ENCODE measurements at places on chromosomes 13 and 19.

- DNase-seq = no peak
Measured at GRCh38 chr19:1673645-1674292, 21.4 kb upstream of the TCF3 start.

- DNase-seq = no peak
Measured at GRCh38 chr19:39254531-39255345, 6.1 kb upstream of the IFNL4 start.

DNA sequence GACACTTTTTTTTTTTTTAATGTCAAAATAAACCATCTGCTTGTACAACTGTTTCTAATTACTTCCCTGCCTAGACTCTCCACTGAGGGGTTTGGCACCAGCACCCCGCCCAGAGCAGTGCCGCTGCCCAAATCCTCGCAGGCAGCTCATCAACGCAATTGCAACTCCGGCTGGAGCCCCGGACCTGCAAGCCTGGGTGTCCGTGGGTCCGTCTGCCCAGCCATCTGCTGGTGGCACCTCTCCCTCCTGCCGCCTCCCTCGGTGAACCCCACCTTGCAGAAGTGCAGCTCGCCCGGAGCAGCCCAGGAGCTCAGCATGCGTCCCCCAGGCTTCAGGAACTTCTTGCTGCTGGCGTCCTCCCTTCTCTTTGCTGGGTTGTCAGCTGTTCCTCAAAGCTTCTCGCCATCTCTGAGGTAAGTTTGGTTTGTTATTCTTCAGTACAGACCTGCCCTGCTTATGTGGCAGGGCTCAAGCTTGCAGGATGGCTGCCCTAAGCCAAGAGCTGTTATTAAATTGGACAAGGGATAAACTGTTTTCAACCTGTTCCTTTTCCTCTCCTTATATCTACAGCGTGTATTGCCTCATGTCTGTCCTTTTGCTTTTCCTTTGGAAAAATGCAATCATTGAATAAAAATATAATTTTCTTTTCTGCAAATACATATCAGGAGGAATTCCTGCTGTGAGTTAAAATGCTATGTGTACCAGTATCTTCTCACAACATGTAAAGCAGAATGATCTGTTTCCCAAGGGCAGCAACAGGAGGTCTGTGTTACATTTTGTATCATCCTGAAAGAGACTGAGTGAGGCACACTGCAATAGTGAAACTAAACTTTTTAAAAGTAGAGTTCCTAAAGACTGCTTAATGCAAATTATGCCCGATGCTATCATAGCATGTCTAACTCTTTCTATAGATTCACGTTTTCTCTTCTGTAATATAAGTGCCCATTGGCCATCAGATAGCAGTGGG, at the start of gene ITGBL1:
TSS of gene ITGBL1 (plus strand) at position 157 of the 967 bp plus-strand sequence. CDS start at position 316, 159 bp downstream.
- no peak for DNase-seq

- DNase-seq = no peak
Measured at GRCh38 chr13:39682788-39683187, 27.3 kb downstream of the COG6 start.
